ENCODE measurements at places on chromosomes 6 and 20. TPM values are rescaled to one million over a fixed set of nuclear protein-coding genes. Genes with fewer than 3 reads are reported as not detected.

DNA sequence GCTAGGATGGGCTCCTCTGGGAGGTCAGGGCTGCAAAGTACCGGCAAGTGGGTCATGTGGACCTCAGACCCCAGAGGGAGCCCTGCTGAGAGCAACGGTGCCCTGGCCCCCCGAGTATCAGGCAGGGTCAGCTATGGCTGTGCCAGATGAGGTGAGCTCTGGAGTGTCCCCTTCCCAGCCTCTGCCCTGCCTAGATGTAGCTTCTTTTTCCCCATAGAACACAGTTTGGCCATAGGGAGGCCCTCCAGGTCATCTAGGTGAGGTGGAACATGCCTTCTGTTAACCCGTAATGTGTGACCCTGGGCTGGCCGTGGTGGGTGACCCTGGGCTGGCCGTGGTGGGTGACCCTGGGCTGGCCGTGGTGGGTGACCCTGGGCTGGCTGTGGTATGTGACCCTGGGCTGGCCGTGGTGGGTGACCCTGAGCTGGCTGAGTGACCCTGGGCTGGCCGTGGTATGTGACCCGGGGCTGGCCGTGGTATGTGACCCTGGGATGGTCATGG is 21.2 kb upstream of the PCMTD2 start:
- DNase-seq, result no peak

MYBL2 gene
- 92.1 TPM for total RNA-seq

DNA sequence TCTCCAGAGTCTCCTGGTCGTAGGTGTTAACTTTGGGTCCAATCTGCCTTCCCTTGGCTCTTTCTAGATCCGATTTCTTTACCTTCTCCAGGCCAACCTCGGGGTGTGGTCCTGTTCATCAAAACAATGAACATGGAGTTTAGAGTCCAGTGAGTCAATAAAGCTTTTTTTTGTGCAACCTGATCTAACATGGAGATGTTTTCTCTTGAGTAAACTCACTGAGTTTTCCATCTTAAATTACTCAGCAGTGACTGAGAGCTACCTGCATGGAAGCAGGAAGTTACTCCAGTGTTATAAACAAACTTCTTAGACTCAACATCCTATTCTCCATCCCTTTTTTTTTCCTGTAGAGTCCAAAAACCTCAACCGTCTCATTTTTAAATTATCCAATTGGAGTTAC is 14.9 kb upstream of the SLC22A1 start:
- no peak for DNase-seq

- DNase-seq, result no peak
These were observed 38.3 kb downstream of the MAFB start for GRCh38 chr20:40650707-40651106.

GRCh38 chr6:130754786-130755367 is 72.3 kb upstream of the SMLR1 start:
- no peak for DNase-seq

ELOVL5 gene
- 85.3 TPM for total RNA-seq

COL19A1 gene
- total RNA-seq, result not detected

GRCh38 chr6:3045777-3046176 is 22.5 kb upstream of the RIPK1 start:
- DNase-seq, result no peak

DNA sequence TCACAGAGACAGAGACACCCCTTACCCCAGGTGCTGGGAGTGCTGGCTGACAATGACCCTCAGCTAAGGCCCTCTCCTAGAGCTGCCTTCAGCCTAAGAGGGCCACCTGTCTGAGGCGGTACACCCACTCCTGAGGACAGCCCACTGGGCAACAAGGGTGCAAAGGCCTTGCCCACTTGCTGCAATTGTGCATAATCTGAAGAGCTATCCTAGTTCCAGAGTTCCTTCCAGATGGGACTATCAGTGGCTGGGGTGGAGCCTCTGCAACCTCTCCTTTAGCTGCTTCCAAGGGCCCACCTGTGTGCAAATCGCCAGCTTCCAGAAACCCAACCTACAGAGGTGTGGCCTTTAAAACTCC is 87.5 kb downstream of the PREX1 start:
- DNase-seq, result no peak

DNA sequence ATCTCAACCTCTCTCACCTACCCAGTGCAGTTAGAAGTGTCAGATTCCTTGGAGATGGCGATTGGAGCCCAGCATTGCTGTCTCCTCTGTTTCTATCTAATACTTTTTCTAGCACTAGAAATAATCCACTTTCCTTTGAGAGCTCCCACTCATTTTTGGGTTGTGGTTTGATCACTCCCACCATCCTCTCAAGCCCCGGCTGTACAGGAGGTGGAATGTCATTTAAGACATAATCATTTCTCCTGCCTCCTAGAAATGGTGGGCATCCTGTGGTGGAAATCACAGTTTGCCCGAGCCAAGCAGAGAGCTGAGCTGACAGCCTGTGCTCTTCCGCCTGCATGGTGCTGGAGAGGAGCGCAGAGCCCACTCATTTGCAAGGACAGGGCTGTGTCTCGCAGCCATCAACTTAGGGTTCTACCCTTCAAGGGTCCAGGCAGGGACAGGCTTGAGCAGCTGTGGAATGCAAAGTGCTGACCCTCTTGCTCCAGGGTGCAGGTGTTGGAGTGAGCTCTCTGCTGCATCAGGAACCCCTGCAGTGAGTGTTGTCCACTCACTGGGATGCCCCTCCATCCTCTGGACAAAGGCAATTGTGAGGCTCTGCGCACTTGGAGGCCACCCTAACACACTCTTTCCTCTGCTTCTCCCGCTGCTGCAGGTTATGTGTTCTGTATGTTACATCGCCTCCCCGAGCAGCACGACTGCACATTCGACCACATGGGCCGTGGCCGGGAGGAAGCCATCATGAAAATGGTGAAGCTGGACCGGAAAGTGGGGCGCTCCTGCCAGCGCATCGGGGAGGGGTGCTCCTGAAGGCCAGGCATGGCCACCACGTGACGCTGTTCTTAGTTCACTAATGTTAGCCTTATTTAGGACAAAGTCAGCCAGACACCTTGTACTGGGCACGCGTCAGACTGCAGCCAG is 332.3 kb downstream of the ZFAND3 start:
- no peak for DNase-seq

OR2J2 gene
- not detected for total RNA-seq

- DNase-seq, result no peak
These were observed 466.1 kb downstream of the BTBD3 start for GRCh38 chr20:12383821-12384220.

- DNase-seq, result no peak
These were observed 146.7 kb upstream of the ID4 start for GRCh38 chr6:19690325-19691075.

All from HCT116 (cell line).